ENCODE measurements at places on chromosomes 13 and 19.

GRCh38 chr13:50208826-50209335, 193.6 kb downstream of the KCNRG start:
- DNase-seq = peak; percentile 50

GRCh38 chr19:21143428-21143827, 1.6 kb downstream of the ZNF431 start:
- DNase-seq = no peak

GRCh38 chr13:113509989-113510388, 19.5 kb upstream of the DCUN1D2 start:
- no peak for DNase-seq

- DNase-seq = no peak
These were observed 4.6 kb upstream of the CDC16 start for GRCh38 chr13:114230117-114230516.

DNA sequence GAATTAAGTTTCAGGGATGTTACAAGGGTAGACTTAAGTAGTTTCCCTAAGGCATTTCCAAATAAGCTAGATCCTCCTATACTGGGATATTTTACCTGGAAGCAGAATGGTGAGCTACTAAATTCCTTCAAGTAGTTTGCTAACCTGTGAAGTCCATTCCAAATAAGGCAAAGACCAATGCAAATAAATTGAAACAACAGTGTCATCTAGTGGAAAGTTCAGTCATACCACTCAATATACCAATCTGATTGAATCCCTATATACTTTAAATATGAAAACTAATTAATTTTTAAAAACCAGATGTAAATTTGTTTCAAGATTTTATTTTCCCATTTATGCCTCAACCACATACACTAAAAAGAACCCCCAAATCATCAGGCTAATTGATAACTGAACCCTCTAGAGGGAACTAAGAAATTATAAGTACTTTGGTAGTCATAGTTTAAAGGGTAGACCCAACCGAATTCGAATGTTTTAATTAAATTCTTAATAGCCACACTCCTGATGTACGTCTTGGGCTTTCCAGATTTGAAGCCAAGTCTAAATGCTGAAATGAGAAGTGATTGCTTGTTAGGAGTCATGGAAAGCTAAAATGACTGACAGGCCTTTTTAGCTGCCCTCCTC, 223.7 kb downstream of the TBC1D4 start:
- DNase-seq = no peak

DNA sequence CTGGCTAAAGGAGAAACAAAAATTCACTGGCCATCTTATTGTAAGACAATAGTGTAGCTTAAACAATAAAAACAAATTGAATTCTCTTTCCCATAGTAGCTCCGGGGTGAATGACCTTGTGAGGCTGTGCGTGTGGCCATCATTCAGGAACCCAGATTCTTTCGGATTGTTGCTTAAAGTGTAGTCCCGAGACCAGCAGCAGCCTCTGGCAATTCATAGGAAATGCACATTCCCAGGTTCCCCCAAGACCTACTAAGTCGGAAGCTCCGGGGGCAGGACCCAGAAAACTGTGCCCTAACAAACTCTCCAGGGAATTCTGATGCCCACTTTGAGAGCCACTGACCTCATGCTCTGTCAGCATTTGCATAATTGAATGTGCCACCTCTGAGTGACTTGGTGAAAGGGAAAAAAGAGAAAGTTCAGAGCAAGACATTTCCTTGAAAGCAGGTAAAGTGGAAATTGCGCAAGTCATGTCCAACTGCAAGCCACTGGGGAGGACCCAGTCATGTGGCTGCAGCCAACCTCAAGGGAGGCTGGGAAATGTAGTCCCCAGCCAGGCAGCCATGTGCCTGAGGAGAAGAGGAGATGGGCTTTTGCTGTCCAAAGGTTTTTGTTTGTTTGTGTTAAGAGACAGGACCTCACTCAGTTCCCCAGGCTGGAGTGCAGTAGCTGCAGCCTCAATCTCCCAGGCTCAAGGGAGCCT, 50.7 kb upstream of the PNMA8B start:
- DNase-seq = no peak

DNA sequence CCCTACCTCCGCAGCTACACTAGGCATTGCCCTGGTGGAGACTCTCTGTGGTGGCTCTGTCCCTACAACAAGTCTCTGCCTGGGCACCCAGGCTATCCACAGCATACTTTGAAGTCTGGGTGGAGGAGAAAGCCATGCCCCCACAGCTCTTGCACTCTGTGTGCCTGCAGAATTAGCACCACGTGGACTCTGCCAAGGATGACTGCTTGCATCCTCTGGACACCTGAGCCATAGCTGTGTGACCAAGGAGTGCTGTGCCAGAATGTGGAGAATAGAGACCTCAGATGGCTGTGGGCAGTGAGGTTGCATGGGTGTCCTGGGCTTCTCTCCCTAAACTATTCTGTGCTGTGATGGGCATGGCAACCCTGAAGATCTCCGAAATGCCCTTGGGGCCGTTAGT, 21.2 kb upstream of the MCF2L start:
- no peak for DNase-seq

- no peak for DNase-seq
These were observed 6.8 kb downstream of the FREM2 start for GRCh38 chr13:38693641-38694040.

- peak; percentile 79 for DNase-seq
These were observed 5.1 kb downstream of the USE1 start for GRCh38 chr19:17220207-17220758.

DNA sequence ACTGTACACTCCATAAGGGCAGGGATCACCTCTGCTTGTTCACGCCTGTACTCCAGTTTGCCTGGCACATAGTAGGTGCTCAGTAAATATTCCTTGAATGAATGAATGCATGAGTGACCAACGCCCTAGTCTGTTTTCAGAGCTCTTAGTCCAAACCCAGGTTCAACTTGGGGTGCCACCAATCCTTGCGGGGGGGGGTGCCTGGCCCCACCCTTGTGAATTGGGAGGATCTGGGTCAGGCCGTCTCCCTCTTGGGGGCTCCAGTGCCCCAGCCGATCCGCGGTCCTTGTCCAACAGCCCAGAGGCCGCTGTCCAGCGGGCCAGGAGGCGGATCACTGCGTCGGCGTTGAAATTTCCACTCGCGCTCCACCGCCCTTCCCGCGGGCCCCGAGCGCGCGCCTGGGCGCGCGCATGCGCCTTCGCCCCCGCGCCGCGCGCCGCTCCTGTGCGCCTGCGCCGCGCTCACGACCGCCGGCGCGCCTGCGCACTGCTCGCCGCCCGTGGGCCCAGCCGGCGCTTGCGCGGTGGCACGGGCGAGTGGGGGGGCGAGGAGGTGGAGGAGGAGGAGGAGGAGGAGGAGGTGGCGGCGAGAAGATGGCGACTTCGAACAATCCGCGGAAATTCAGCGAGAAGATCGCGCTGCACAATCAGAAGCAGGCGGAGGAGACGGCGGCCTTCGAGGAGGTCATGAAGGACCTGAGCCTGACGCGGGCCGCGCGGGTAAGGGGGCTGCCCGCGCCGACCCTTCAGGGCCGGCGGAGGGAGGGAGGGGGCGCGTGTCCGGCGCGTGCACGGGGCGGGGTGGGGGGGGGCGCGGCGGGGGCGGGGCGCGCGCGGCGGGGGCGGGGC, at the start of gene CRTC1:
Gene CRTC1, plus strand, starts transcription at position 572 of the 849 bp plus-strand sequence. Its CDS starts 23 bp downstream, at position 595.
- DNase-seq = peak; percentile 91

GRCh38 chr13:110306340-110306959, 507 bp downstream of the COL4A1 start:
- DNase-seq = peak; percentile 75

GRCh38 chr19:30371161-30371836, 885 bp upstream of the ZNF536 start:
- no peak for DNase-seq

GRCh38 chr13:53050151-53050550, 21.5 kb downstream of the OLFM4 start:
- no peak for DNase-seq

DNA sequence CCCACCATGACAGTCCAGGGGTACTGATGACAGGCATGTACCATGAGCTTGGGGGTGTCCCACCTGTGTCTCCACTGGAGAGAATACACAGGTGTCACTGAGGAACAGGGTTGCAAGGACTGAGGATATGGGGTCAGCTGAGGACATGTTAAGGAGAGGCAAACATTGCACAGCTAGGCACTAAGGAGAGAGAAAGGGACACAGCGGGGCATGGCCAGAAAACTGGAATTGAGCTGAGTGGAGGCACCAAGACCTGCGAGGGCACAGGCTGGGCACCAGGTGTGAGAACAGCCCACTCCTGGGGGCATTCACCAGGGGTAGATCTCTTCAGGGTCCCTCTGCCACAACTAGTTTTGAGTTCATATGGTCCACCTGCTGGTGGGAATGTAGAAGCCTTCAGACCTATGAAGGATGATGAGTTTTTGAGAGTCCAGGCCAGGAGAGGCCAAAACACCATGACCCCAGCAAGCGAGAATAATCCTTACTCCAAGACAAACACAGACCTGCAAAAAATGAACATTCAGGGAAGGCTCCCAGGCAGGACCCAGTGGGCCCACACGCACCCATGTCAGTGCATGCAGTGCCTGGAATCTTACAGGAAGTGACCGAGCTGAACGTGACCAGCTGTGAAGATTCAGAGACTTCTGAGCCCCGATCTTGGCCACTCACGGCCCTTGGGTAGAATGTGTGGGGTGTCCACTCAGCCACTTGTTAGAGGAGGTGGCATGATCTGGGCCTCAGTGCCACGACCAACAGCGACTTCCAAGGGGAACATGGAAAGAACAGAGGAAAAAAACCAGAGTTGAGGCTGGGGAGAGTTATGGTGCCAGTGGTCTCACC, 1.4 kb upstream of the ZNF584 start:
- no peak for DNase-seq

- DNase-seq = no peak
These were observed 517 bp downstream of the GTF2F1 start for GRCh38 chr19:6392221-6393073.

DNA sequence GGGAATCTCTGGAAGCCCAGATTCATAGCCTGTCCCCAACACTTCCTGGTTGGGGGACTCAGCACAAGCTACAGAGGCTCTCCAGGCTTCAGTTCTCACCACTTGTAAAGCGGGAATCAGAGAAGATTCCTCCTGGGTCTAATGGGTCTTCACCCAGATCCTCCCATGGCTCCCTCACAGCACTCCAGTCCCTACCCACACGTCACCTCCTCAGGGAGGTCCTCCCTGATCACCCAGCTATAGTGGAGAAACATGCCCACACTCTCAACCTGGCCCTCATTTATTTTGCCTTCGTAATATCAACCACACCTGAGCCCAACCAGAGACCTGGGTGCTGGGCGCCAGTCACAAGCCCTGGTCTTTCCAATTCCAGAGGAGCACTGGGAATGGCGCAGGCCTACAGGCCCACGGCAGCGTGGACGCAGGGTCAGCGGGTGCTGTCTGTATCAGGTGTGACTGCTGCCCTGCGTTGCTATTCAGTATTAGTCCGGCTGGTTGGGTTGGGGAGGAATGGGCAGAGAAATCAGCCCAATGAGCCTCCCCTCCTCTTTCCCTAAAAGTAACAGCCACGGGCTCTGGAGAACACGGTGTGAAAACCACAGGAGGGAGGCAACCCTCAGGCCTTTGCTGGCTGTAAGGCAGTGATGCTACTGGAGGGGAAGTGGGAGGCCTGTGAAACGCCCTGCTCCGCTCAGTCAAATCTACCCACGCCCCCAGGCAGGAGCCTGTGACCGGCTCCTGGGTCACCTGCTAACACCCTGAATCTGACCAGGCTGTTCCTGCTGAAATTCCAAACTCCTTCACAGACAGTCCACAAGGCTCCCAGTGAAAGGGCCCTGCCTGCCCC, 5.2 kb downstream of the AKT2 start:
- no peak for DNase-seq

- DNase-seq = no peak
These were observed 35.4 kb downstream of the ZNF557 start for GRCh38 chr19:7104747-7105447.

DNA sequence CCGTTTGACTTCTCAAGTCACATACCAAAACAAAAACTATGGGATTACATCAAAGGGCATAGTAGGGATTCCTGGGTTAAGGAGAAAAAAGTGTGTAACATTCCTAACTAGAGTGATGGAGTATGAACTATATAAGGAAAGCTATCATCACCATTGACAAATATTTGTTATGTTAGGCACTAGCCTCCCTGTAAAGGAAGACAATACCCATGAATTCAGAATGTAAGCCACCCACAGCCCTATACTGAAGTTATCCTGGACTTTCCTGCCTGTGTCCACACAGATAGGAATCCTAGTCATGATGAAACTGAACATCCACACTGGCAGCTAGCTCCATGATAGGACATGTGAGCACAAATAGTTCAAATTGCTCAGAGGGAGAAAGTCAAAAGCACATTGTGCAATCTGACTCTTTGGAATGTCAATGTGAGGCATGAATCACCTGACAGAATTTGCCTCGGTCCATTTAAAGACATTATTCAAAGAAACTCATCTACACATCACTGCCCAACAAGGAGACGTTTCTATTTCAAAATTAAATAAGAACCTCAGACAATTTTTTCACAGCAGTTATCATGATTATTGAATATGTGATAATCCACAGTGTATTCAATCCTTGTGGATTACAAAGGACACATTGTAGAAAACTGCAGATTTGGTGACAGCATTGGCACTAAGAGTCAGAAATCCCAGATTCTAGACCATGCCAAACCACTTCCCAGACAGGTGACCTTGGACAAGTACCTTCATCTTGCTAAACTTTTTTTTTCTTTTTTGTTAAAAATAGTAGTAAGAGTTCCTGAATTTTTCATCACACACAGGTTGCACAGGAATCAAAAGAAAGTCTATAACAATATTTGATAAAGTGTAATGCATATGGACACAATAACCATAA, 529.3 kb downstream of the IRS2 start:
- DNase-seq = peak; percentile 100

GRCh38 chr13:108478179-108478578, 151.2 kb upstream of the MYO16 start:
- no peak for DNase-seq

- DNase-seq = peak; percentile 41
These were observed 822 bp upstream of the ZBTB7A start for GRCh38 chr19:4067396-4068046.

DNA sequence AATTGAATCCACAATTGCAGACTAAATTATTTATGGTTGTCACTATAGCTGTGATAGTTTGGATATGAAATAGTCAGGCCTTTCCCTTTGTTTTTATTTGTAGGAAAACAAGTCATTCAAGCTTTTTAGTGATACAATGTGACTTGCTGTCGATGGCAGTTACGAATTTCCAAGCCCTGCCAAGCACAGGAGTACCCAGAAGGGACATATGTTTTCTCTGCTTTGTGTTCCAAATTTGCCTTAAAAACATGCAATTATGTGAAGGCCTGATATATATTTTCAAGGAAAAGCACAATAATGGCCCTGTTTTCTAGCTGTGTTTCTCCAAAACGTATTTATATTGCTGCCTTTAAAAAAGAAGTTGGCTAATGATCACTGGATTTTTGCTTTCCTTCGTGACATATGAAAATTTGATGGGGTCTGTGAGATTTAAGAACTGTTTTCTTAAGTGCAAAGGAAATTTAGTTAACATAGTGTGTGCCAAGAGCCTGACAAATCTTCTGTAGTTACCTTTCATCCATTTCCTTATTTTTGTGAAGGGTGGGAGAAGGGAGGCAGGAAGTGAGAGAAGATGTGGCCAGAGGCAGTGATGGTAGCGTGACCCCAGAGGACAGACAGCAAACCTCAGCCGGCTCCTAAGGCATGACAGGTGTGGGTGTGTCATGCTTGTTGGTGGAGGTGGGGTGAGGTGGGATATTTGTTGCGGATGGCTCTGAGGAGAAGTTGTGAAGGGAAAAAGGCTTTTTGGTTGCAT, 79.6 kb downstream of the TEX26 start:
- no peak for DNase-seq

GRCh38 chr13:94303644-94304174, 175.8 kb downstream of the DCT start:
- no peak for DNase-seq

All from SJSA1 (cell line).